ENCODE measurements at places on chromosomes 5 and 9.

DNA sequence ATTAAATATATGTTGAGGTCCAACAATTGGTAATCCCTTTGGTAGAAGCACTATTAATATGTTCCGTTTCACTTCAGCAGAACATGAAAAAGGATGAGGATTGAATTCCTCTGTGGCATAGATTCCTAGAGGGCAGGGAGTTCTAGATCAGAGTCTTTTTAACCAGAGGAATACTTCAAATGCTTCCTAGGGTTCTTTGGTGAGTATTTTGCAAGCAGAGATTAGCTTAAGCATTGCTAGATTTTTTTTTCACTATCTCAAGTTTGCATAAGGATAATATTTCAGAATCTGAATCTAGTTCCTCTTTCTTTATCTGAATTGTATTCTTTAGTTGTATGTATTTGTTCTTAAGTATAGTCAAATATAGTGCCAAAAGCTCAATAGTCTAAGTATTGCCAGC lies 116.6 kb upstream of the ADAMTSL1 start:
- DNase-seq = no peak

GRCh38 chr9:79461712-79462111 lies 110.1 kb upstream of the TLE4 start:
- DNase-seq = no peak

DNA sequence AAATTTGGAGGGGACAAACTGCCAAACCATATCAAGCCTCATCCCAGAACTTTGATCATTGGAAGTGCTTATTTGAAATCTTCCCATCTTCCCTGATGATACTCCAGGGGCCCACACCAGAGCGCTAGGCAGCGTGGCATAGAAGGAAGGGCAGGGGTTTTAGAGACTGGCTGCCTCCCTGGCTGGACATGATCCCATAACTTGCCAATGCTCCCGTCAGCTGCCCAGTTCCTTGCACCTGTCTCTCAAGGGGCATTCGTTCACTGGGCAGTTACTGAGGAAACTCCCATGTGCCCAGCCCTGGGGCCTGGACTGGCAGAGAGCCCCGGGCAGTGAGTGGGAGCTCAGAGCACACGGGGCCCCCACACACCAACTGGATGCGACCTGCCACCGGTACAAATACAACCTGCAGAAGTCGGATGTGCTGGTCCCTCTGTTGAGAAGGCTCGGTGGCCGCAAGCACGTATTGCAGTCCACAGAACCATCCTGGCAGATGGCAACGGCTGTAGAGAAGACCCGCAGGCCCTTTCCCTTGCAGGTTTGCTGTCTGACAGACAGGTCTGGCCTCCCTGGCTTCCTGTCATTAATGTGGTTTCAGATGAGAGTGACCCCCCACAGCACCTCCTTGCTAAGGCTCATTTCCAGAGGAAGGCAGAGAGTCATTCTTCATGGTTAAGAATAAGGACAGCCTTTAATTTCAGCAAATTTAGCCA lies 122.4 kb downstream of the MVB12B start:
- DNase-seq = no peak

- DNase-seq = no peak
Measured at GRCh38 chr9:76985581-76985980, 33.9 kb upstream of the FOXB2 start.

DNA sequence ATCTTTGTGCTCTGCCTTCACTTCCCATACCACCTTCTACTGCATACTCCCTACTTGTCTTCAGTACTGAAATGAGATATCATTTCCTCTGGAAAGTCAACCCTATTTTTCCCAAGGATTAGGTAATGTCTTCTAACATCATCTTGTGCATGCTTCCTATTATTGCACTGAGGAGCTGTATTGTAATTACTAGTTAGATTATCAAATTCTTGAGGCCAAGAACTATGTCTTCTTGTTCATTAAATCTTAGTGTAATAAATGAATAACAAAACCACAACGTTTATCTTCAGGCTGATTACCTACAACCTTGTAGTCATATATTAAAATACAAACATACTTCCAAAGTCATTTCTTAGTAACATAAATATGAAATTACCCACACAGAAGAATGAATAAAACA lies 87.9 kb upstream of the POU5F2 start:
- no peak for DNase-seq

DNA sequence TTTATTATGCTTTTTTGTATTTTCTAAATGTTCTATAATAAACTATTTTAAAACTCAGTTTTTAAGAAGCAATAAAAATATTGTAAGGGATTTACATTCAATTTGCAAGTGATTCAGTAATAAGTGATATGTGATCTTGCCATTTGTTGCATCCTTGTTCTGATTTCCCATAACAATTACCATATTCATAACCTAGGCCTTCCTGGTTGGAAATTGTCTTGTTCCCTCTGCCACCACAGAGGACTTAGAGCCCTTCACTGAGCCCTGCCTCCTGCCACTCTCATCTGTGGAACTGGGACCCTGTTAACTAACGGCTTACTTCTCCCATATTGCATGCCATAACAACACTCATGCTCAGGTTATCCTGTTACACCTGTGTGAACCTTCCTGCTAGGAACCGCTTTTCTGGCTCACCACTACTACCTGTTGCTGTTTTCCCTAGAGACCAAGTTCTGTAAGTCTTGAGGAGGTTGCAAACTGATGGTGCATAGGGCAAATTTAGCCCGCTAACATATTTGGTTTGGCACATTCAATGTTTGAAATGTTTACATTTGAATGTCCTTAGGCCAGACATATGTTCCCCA lies 32.9 kb upstream of the DTWD2 start:
- DNase-seq = no peak

DNA sequence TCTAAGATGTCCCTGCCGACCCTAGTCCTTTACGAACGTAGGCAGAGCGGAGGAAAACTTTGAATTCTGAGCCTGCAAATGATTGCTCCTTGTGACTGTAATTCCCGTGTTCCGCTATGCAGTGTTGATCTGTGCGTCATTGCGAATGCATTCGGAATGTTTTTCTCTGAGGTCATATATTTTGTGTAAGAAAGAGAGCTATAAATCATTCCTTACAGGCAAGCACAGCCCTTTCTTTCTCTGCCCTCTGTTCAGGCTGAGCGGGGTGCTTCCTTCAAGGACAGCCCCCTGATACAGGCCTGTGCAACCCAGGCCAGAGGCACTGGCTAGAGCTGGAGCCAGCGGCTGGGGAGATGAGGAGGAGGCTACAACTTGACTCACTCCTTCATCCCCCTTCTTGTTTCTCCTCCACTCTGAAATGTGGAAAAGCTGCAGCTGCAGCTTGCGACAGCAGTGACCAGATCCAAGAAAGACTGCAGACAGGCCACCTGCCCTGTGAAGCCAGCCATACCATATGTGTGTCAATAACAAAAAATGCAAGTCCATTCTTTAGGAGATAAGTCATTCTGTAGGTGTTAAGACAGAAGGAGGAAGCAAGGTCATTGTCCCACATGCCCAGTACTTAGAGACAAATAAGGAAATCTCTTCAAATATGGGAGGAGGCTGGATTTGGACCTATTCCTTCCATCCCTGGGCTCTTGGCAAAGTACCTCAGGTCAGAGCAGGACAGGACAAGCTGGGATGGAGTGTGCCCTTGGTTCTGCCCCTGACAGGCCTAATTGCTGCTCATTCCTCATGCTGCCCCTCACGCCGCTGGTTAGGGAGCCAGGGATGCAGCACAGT lies 345.7 kb upstream of the WWC1 start:
- DNase-seq = no peak

- no peak for DNase-seq
Measured at GRCh38 chr9:106772523-106773290, 90.3 kb upstream of the ZNF462 start.

DNA sequence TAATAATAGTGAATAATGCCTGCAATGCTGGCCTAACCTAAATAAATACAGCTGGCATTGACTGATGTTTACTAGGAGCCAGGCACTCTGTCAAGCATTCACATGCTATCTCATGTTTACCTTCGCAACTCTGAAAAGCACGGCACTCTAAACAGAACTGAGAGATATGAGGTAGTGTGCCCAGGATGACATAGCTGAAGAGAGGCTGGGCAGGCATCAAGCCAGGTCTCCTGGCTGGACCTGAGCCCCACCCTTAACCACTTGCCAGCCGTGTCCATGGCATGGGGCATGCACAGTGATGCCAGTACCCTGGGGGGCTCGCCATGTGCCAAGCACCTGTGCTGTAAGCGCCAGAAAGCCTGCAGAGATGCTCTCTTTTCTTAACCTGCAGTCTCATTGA lies 119.4 kb upstream of the MVB12B start:
- no peak for DNase-seq

GRCh38 chr5:124738681-124739633 lies 7.5 kb downstream of the ZNF608 start:
- DNase-seq = no peak

DNA sequence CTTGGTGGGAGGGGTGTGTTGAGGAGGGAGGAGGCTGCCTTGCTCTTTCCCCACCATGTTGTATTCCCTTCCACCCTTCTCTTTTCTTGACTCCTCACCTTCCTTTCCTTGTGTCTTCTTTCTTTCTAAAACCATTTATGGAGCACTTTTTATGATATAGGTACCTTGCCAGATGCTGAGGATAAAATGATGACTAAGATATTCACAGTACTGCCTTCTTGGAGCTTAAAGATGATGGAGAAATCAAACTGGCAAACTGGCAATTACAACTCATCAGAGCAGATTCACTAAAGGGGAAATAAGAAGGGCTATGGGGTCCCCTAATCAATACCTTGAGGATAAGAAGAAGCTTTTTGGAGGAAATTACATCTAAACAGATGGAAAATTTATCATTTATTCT lies 273.2 kb upstream of the MEF2C start:
- no peak for DNase-seq

DNA sequence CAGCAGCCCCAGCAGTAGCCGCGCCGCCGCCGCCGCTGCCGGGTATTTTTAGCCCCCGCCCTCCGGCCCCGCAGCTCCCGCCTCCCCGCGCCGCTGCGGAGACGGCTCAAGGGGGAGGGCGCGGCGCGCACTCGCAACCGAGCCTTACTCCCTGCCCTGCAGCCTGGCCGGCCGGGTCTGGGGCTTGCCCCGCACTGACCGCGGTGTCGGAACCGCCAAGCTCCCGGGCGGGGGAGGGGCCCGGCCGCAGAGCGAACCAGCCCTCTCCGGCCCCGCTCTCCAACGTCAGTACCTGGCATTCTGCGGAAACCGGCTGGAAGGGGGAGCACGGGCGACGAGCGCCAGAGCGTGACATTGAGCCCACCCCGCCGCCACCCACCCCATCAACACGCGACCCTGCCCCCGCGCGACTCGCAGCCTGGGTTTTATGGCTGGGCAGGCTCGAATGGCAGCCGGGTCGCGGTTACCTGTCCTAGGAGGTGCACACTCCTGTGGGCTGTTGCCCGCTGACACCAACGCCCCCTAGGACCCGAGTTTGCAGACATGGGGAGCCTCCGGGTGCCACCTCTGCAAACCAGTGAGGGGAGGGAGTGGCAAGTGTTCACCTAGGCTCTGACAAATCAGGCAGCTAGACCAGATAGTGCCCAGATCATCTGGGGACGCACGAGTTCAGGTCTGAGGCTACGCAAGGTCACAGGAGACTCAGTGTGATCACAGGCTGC lies at the start of gene ACSL6:
Gene ACSL6 (minus strand): TSS at position 37 of the 722 bp plus-strand sequence. CDS start 105 bp downstream, outside the sequence.
- no peak for DNase-seq

DNA sequence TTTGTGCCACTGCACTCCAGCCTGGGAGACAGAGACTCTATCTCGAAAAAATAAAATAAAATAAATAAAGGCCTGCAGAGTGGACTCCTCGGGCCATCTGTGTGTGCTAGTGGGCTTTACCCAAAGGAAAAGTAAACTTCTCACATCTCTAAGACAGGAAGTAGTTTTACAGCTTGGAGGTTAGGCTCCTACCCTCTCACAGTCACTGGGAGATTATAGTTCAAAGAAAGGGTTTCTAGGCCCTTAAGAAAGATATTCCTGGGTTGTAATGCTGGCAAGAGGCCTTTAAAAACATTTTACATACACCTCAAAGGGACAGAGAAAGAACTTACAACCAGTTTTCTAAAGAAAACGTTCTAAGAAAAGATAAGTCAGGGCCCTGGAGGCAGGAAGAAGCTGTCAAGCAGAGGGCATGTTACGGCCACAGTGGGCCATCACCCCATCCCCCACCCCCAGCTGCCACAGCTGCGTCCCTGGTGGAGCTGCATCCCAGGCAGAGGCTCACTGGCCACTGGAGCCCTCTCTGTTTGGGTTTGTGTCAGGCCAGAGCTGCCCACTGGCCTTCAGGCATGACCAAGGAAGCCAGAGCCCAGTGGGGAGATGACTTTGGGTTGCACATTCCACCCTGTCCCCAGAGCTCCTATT lies 78.1 kb upstream of the CDK20 start:
- DNase-seq = no peak

GRCh38 chr5:53913941-53914340 lies 353.5 kb downstream of the NDUFS4 start:
- DNase-seq = no peak

GRCh38 chr5:144230806-144231205 lies 60.1 kb downstream of the KCTD16 start:
- DNase-seq = no peak

GRCh38 chr5:2864515-2865105 lies 113.1 kb upstream of the IRX2 start:
- no peak for DNase-seq

DNA sequence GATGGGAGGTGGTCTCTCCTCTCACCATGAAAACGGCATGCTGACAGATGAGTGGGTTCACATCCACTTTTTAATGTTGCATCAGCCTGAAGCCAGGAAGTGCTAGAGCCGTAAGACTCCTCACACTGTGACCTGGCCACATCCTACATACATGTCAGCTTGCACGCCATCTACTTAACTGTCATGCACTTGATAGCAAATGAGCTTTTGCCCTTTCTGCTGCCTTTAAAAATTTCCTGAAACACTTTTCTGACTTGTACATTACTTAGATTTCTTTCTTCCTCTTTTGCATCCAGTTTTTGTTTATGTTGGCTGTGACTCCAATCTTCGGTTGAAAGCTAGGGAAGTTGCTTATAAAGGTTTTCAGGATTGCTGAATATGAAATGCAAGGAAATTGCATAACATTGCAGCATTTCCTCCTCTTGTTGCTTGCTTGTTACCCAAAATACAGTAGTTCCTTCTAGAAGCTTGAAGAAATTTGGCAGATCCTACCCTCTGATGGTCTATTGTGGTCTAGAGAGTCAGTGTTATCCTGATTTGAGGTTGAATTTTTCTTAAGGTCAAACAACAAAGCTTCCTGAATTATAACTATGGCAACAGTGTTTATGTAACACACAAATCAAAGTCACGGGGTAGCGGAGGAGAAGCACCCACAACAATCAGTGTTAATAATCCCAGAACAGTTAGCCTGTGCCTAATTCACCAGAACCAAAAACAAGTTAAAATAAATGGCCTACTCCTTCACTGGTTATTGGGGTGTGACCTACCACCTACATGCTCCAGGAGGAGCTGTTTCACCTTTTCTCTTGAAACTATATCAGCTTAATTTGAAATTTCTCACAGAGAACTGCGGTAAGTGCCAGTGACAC lies 232.5 kb downstream of the ARHGAP26 start:
- DNase-seq = no peak

GRCh38 chr9:107222020-107222522 lies 61.0 kb upstream of the RAD23B start:
- no peak for DNase-seq
